ENCODE measurements at places on chromosomes 12 and 14.

GRCh38 chr14:92613008-92613658, 99.6 kb downstream of the RIN3 start:
- DNase-seq, result no peak
- no peaks in the 10 kb centered on the region for H3K36me3 ChIP-seq
- no peaks in the 10 kb centered on the region for H3K4me1 ChIP-seq
- H3K4me3 ChIP-seq, result no peak overlapping the region
- no peaks in the 10 kb centered on the region for H3K27me3 ChIP-seq

DNA sequence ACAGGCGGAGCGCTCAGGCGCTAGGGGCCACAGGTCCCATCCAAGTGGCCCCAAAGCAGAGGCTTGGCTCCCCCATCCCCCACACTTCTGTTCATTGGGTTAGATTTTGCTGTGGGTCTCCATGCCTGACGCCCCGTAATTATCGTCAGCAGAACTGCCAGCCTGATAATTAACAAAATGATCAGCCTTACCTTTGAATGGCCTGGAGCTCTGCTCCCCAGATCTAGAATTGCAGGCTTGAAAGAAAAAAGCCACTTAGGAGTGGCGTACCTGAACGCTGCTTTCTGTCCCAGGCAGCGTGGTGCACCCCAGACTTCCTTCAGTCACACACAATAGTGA, 28.7 kb upstream of the LRP1-AS start:
- no peak overlapping the region for H3K27ac ChIP-seq
- DNase-seq, result no peak
- H3K27me3 ChIP-seq, result no peaks in the 10 kb centered on the region
- no peaks in the 10 kb centered on the region for H3K4me1 ChIP-seq
- H3K4me3 ChIP-seq, result no peak overlapping the region
- H3K36me3 ChIP-seq, result no peaks in the 10 kb centered on the region

DNA sequence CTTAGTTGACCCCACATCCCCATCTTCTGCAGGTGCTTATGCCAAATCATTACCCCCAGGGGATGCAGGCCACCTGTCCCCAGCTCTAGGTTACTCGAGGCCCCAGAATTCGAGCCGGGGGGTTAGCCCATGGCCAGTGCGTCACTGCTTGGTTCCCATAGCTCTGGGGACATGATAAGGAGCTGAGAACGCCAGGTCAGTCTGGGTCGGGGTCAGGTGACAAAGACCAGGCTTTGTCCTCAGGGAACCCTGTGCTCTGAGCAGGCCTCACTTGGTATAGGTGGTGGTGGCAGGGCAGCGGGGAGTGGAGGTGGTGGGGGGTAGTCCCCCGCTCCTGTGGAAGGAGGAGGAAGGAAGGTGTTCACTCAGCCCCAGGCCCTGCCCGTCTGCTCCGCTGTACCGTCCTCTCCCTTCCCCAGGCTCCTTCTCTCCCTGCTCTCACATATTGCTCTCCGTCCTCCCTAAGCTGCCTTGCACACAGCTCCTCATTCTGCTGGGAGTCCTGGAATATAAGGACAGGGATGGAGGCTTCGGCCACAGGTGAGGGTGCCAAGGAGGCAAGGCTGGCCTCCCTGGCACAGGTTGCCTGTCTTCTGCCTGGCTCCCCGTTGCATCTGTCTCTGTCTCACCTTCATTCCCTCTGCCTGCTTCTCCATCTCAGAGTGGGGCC, 2.0 kb upstream of the MYH6 start:
- no peaks in the 10 kb centered on the region for H3K4me1 ChIP-seq
- DNase-seq, result no peak
- H3K4me3 ChIP-seq, result no peak overlapping the region
- no peaks in the 10 kb centered on the region for H3K27me3 ChIP-seq

DNA sequence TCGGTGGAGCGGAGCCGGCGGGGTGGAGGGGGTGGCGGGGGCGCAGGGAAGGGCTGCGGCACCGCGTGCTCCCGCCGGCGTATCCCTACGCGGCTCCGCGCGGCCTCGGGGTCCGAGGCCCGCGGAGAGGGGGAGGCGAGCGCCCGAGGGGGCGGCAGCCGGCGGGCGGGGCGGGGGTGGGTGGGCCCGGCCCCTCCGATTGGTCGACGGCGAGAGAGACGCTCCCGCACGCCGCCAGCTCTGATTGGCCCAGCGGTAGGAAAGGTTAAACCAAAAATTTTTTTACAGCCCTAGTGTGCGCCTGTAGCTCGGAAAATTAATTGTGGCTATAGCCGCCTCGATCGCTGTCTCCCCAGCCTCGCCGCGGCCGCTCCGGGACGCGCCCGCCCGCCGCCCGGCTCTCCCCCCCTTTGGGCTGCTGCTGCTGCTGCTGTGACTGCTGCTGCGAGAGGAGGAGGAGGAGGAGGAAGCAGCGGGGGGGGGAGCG, at the start of gene FOXG1:
Gene FOXG1 (plus strand): TSS at position 319 of the 487 bp plus-strand sequence. CDS start 493 bp downstream, outside the sequence.
- no peaks in the 10 kb centered on the region for H3K27me3 ChIP-seq
- no peak within 1 kb of the TSS for H3K27ac ChIP-seq
- no peaks in the 10 kb centered on the region for H3K36me3 ChIP-seq
- H3K4me1 ChIP-seq, result no peaks in the 10 kb centered on the region

- H3K27me3 ChIP-seq, result no peaks in the 10 kb centered on the region
- no peaks in the 10 kb centered on the region for H3K4me1 ChIP-seq
- no peak overlapping the region for H3K27ac ChIP-seq
- no peak for DNase-seq
- H3K4me3 ChIP-seq, result no peak overlapping the region
Measured at GRCh38 chr14:40870252-40870651, 736.4 kb upstream of the LRFN5 start.

- peak overlapping the region; percentile 99 for H3K4me3 ChIP-seq
- H3K27ac ChIP-seq, result peak overlapping the region; percentile 97
- peaks cover 14% of the 10 kb centered on the region for H3K4me1 ChIP-seq
- no peaks in the 10 kb centered on the region for H3K27me3 ChIP-seq
- no peak for DNase-seq
Measured at GRCh38 chr12:131711551-131712205, 788 bp downstream of the SFSWAP start.

DNA sequence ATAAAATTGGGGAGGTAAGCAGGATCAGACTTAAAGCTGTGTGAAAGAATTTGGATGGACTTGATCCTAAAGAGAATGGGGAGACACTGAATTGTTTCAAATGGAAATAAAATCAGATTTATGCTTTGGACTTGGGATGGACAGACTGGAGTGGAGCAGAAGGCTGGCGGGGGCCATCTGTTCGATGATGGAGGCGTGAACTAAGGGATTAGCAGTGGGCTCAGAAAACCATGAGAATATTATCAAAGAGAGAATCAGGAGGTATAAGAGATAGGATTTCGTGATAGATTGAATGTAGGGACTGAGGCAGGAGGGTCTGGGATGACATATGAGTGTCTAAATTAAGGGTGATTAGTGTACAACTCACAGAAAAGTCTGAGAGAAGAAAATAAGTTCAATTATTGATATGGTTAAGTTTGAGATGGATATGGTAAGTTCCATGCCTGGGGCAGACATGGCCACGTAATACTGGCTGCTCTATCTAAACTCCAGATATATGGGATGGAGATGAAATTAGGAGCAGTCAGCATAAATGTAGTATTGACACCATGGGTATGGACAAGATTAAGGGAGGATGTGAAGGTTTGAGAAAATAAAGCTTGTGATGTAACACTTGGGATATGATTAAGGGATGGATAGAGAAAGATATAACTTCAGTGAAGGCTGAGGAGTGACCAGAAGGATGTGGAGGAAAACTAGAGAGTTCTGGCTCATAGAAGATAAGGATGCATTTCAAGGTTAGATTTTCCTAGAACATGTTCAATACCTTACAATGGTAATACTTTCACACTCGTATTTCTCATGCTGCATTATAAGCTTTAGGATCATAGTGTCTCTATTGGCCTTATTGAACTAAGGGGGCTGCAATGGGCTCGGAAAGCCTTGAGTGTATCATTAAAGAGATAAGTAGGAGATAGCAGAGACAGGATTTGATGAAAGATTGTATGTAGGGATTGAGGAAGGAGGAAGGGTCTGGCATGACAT, 1.0 kb upstream of the TSSK4 start:
- H3K27ac ChIP-seq, result no peak overlapping the region
- no peak for DNase-seq
- H3K36me3 ChIP-seq, result no peaks in the 10 kb centered on the region
- H3K27me3 ChIP-seq, result no peaks in the 10 kb centered on the region
- H3K4me3 ChIP-seq, result no peak overlapping the region

GRCh38 chr12:59937148-59937547, 341.3 kb downstream of the SLC16A7 start:
- no peaks in the 10 kb centered on the region for H3K36me3 ChIP-seq

GRCh38 chr14:24965934-24966578, 83.9 kb downstream of the STXBP6 start:
- H3K36me3 ChIP-seq, result no peaks in the 10 kb centered on the region
- no peaks in the 10 kb centered on the region for H3K27me3 ChIP-seq
- no peak overlapping the region for H3K4me3 ChIP-seq
- DNase-seq, result no peak
- no peak overlapping the region for H3K27ac ChIP-seq

DNA sequence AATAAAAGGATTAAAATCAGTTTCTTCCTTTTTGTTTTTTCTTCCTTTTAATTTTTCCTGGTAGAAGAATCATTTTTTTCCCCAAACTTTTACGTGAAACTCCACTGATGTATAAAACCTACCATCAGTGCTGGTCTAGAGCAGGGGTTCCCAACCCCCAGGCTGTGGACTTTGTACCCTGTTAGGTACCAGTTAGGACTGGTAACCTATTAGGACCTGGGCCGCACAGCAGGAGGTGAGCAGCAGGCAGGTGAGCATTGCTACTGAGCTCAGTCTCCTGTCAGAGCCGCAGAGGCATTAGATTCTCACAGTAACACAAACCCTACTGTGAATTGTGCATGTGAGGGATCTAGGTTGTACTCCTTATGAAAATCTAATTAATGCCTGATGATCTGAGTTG, 10.1 kb downstream of the SMCO2 start:
- H3K36me3 ChIP-seq, result no peaks in the 10 kb centered on the region
- H3K27ac ChIP-seq, result no peak overlapping the region
- H3K4me3 ChIP-seq, result no peak overlapping the region

DNA sequence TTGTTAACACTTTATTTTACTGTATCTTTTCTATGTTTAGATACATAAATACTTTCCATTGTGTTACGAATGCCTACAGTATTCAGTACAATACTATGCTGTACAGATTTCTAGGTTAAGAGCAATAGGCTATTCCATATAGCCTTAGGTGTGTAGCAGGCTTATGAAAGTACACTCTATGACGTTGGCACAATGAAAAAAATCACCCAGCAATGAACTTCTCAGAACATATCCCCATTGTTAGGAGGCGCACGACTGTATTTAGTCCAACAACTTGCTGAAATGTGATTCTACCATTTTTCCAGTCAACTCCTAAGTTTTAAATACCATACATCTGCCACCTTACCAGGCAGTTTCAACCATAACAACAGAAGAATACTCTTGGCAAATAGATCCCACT, 1.8 kb downstream of the PARP11 start:
- H3K4me3 ChIP-seq, result peak overlapping the region; percentile 75
- H3K27me3 ChIP-seq, result no peaks in the 10 kb centered on the region
- DNase-seq, result no peak
- H3K4me1 ChIP-seq, result no peaks in the 10 kb centered on the region
- peak overlapping the region; percentile 91 for H3K27ac ChIP-seq
- H3K36me3 ChIP-seq, result no peaks in the 10 kb centered on the region

DNA sequence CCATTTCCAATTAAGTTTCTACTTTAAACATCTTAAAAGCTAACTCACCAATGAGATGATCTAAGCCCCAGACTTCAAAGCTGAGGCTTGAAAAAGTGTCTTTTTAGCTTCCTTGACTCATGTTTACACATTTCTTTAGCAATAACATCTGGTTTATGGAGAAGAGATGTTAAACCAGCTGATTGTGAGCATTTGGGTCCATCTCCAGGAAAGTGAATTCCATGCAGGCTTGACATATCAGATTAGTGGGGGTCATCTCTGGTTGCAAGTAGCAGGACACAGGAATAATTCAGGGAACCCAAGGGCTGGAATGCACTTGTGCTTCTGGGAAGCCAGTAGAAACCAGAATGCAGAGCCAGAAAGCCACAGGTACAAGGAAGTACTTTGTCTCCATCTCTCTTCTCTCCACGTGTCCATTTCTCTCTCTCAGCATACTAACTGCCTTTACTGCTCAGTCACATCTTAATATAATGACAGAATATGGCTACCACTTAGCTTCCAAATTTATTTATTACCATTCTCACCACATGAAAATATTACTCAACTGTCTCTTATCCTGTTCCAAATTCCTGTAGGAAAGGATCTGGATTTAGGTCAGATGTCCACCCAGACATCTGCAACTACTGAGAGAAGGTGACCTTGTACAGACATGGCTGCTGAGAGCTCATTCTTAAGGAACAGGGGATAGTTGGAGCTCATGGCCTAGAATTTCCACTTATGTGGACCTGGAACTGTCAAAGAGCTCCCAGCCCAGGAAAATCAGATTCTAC, 104.4 kb downstream of the SCN8A start:
- DNase-seq, result no peak
- no peak overlapping the region for H3K4me3 ChIP-seq
- no peaks in the 10 kb centered on the region for H3K36me3 ChIP-seq
- no peaks in the 10 kb centered on the region for H3K27me3 ChIP-seq

DNA sequence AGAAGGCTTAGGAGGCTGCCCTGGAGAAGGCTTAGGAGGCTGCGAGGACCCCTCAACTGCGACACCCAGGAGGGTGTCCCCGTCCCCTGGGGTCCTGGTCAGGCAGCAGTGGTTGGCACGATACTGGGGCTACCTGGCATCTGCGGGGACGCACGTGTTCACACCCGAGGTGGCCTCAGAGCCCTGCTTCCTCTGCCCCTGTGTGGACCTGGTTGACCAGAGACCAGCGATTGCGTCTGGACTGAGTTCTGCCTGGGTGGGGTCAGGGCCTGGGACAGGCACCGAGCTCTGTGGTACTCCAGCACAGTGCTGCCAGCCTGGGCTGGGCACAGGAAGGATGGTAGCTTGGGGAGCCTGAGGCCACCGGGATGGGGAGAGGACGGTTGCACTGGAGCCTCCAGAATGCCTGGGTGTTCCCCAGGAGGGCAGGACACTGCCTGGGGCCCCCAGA, 735 bp downstream of the ASPG start:
- no peak for DNase-seq
- no peaks in the 10 kb centered on the region for H3K4me1 ChIP-seq
- H3K4me3 ChIP-seq, result no peak overlapping the region
- no peaks in the 10 kb centered on the region for H3K27me3 ChIP-seq

DNA sequence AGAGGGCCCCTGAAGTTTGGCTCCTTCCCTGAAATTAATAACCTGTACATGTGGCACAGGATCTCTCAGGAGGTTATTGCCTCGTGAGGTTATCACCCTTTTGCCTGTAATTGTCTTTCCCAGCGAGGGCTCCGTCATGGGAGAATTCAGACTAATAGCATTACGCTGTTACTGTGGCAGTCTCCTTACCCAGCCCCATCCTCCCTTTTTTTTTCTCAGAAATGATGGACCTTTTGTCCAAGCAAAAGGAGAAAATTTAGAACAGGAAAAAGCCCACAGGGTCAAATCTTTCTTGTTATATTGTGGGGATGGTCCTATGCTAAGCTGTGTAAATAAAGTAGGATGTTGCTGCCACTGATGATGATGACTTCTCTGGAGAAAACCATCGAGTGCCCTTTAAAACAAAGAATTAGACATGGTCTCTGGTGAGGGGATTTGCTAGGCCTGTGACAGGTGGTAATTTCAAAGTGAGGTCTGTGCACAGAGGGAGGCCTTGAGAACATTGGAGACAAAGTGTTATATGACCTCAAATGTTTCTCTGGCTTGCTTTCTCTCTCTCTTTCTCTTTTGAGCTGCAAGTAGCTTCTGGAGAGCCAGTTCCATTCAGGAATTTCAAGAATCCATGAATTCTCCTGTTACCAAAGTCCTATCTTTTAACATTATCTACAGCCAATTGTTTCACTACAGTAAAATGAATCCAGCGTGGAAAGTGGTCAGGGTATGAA, 357.2 kb downstream of the BMP4 start:
- H3K4me3 ChIP-seq, result no peak overlapping the region
- no peak for DNase-seq
- no peaks in the 10 kb centered on the region for H3K27me3 ChIP-seq
- H3K4me1 ChIP-seq, result no peaks in the 10 kb centered on the region
